ENCODE measurements at places on chromosomes 13 and 19. TPM values are rescaled to one million over a fixed set of nuclear protein-coding genes. Genes with fewer than 3 reads are reported as not detected.
A peak's percentile ranks its signal among the peaks of the same experiment; 100 is the strongest.

ZNF426 gene
- 22.9 TPM for total RNA-seq

CEACAM6 gene
- total RNA-seq, result not detected

- no peak for DNase-seq
- no peak overlapping the region for H3K4me3 ChIP-seq
- no peak overlapping the region for H3K27ac ChIP-seq
- H3K27me3 ChIP-seq, result no peaks in the 10 kb centered on the region
- H3K4me1 ChIP-seq, result no peaks in the 10 kb centered on the region
These were observed 523.4 kb downstream of the FGF9 start for GRCh38 chr13:22194106-22194805.

RAB8A gene
- total RNA-seq, result 75.6 TPM

GRCh38 chr19:6076291-6076665 is 34.0 kb downstream of the RFX2 start:
- DNase-seq, result no peak
- H3K4me3 ChIP-seq, result no peak overlapping the region
- no peaks in the 10 kb centered on the region for H3K27me3 ChIP-seq
- H3K4me1 ChIP-seq, result no peaks in the 10 kb centered on the region
- H3K27ac ChIP-seq, result no peak overlapping the region

- DNase-seq, result no peak
- no peaks in the 10 kb centered on the region for H3K4me1 ChIP-seq
- no peak overlapping the region for H3K27ac ChIP-seq
- H3K27me3 ChIP-seq, result no peaks in the 10 kb centered on the region
These were observed 104.7 kb downstream of the RGCC start for GRCh38 chr13:41562083-41562482.

NTF4 gene
- 0.28 TPM for total RNA-seq

DNA sequence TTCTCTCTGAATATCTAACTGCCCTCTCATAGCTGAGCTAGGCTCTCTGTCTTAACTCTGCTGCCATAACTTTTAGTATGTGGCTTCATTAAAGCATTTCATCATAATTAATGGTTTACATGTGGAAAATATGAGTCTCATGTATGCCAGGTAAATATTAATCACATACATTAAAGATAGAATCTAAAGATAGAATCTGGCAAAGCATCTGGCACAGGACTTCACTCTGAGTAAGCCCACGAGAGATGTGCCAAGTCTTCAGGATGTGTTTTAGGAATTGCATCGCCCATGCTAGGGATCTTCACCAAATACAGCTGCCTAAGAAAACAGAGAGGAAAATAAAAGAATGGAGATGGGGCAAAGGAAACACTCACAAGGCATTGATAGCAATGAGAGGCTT is 285.8 kb downstream of the DIAPH3 start:
- H3K4me3 ChIP-seq, result no peak overlapping the region
- no peaks in the 10 kb centered on the region for H3K4me1 ChIP-seq
- no peaks in the 10 kb centered on the region for H3K27me3 ChIP-seq

GRCh38 chr13:46736541-46737310 is 60.2 kb downstream of the ESD start:
- no peak for DNase-seq
- no peak overlapping the region for H3K27ac ChIP-seq
- no peaks in the 10 kb centered on the region for H3K36me3 ChIP-seq
- no peaks in the 10 kb centered on the region for H3K4me1 ChIP-seq
- no peaks in the 10 kb centered on the region for H3K27me3 ChIP-seq
- H3K4me3 ChIP-seq, result no peak overlapping the region

GRCh38 chr13:24693862-24694471 is 13.8 kb downstream of the ATP12A start:
- no peak for DNase-seq
- H3K27me3 ChIP-seq, result no peaks in the 10 kb centered on the region
- H3K4me3 ChIP-seq, result no peak overlapping the region
- no peaks in the 10 kb centered on the region for H3K4me1 ChIP-seq

DNA sequence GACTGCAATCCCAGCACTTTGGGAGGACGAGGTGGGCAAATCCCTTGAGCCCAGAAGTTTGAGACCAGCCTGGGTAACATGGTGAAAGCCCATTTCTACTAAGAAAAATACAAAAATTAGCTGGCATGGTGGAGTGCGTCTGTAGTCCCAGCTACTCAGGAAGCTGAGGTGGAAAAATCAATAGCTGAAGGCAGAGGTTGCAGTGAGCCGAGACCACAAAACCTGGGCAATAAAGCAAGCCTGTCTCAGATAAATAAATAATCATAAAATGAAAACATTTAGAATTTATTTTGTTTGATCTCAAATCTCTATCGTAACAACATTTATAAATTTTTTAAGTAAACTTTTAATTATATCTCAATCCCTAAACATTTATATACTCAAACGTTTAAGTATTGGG is 36.6 kb downstream of the USP12 start:
- no peak overlapping the region for H3K27ac ChIP-seq
- peaks cover 7% of the 10 kb centered on the region for H3K4me1 ChIP-seq
- no peaks in the 10 kb centered on the region for H3K36me3 ChIP-seq
- no peak overlapping the region for H3K4me3 ChIP-seq
- no peak for DNase-seq

DNA sequence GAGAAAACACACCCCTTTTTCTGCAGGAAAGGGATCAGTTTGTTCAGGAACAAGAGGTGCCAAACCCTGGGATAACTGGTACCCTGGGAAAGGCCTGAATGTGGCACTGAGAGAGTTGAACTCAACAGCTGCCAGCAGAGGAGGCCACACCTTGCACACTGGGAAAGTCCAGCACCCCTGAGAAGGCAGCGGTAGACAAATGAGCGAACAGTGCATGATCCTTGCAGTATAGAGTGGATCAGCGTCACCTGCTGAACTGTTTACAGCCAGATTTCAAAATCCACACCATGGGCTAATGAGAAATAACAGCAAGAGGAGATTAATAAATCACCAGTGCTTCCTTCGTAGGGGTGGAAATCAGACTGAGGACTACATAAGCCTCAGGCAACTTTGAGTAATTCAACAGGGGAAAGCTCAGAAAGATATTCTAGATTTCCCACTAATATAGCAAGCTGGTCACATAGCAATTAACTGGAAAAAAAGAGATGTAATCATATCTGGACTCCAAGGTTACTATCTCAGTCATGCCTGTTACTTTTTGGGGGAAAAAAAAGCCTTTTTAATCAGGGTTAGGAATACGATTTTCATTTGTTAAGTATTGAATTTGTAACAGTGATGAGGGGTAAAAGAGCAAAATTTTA is 52.0 kb downstream of the DCT start:
- no peaks in the 10 kb centered on the region for H3K36me3 ChIP-seq
- H3K27me3 ChIP-seq, result no peaks in the 10 kb centered on the region
- H3K4me1 ChIP-seq, result no peaks in the 10 kb centered on the region
- H3K4me3 ChIP-seq, result no peak overlapping the region
- peak; percentile 14 for DNase-seq

KLK12 gene
- total RNA-seq, result not detected

- H3K36me3 ChIP-seq, result no peaks in the 10 kb centered on the region
- H3K4me3 ChIP-seq, result no peak overlapping the region
- H3K4me1 ChIP-seq, result no peaks in the 10 kb centered on the region
- peak; percentile 71 for DNase-seq
- no peaks in the 10 kb centered on the region for H3K27me3 ChIP-seq
- H3K27ac ChIP-seq, result no peak overlapping the region
These were observed 297.5 kb downstream of the ENOX1 start for GRCh38 chr13:43489233-43489632.

DNA sequence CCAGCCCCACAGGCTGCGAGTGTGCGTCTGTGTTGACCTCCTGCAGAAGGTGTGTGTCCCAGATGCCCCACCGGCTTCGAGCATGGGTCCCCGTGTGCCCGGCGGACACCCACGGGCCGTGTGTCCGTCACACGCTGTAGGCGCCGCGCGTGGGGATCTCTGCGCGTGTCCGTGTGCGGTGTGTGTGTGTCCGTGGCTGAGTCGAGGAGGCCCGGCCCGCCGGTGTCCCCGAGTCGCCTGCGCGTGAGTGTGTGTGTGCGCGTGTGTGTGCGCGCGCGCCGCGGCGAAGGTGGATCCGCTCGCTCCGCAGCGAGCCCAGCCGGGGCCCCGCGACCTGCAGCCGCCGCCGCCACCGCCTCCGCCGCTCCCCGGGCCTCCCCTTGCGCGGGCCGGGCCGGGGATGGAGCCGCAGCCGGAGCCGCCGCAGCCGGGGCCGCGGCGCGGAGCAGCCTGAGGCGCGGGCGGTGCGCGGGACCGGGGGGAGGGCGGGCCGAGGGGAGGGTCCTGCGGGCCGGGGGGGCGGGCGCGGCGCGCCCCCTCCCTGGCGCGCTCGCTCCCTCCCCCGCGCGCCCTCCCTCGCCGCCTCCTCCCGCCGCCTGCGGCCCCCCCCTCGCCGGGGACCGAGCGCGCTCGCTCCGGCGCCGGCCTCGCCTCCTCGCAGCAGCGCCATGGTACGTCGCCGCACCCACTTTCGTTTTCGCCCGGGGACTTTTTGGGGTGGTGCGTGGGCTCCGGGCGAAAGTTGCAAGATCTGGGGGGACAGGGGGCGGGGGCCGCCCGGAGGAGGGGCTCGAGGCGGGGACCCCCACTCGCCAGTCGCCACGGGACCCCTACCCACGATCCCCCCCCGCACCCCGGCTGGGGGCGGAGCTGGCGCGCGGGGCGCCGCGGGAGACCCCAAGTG is 7.1 kb upstream of the NFIC start:
- H3K27ac ChIP-seq, result peak overlapping the region; percentile 94
- DNase-seq, result peak; percentile 91

MISP gene
- 17.8 TPM for total RNA-seq

HSPH1 gene
- total RNA-seq, result 46.2 TPM

DNA sequence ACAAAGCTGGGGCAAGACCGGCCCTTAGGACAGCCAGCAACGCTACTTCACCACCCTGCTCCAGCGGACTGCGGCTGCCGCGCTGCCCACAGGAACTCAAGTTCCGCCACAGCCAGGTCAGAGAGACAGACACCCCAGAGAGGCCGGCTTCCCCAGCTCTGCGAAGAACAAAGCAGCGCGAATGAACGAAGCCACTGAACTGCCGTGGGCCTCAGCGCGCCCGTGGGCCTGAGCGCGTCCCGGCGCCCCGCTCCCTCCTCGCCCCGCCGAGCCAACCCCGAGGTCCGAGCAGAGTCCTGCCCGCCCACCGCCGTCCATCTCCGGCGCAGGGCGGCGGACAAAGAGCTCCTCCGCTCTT is 158.4 kb downstream of the RNF17 start:
- H3K36me3 ChIP-seq, result no peaks in the 10 kb centered on the region
- H3K4me1 ChIP-seq, result peaks cover 5% of the 10 kb centered on the region
- H3K27ac ChIP-seq, result no peak overlapping the region

PLVAP gene
- total RNA-seq, result 195 TPM

- no peaks in the 10 kb centered on the region for H3K27me3 ChIP-seq
- no peaks in the 10 kb centered on the region for H3K4me1 ChIP-seq
- H3K27ac ChIP-seq, result no peak overlapping the region
- no peak overlapping the region for H3K4me3 ChIP-seq
These were observed 50.0 kb downstream of the GAS6 start for GRCh38 chr13:113813749-113814434.

GRCh38 chr13:33606692-33607091 is 211.3 kb upstream of the RFC3 start:
- H3K27ac ChIP-seq, result no peak overlapping the region
- no peaks in the 10 kb centered on the region for H3K27me3 ChIP-seq
- no peak overlapping the region for H3K4me3 ChIP-seq
- no peaks in the 10 kb centered on the region for H3K4me1 ChIP-seq
- DNase-seq, result no peak

GRCh38 chr13:80141123-80141849 is 199.6 kb downstream of the SPRY2 start:
- H3K4me1 ChIP-seq, result peaks cover 2% of the 10 kb centered on the region
- no peak overlapping the region for H3K27ac ChIP-seq
- H3K36me3 ChIP-seq, result no peaks in the 10 kb centered on the region
- peak; percentile 54 for DNase-seq
- no peak overlapping the region for H3K4me3 ChIP-seq
- no peaks in the 10 kb centered on the region for H3K27me3 ChIP-seq

DNA sequence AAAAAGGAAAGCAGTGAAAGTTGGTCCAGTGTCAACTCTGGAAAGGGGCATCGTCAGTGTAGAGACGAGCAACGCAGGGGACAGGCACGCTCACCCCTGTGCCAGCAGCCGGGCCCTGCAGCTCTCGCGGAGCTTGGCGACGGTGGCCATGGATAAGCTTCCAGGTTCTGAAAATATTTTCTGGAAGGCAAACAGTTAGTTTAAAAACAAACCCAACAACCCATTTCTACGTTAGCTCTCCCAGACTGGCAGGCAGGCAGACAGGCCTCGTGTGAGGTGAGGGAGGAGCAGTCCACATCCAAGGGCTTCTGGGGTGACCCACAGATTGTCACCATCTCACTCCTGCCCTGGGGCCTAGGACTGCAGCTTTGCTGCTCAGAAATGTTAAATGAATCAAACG is 27.4 kb downstream of the LAMP1 start:
- DNase-seq, result no peak
- H3K27me3 ChIP-seq, result no peaks in the 10 kb centered on the region
- peaks cover 3% of the 10 kb centered on the region for H3K4me1 ChIP-seq
- peaks cover 39% of the 10 kb centered on the region for H3K36me3 ChIP-seq
- H3K4me3 ChIP-seq, result no peak overlapping the region

- no peak overlapping the region for H3K4me3 ChIP-seq
- no peak for DNase-seq
- H3K4me1 ChIP-seq, result no peaks in the 10 kb centered on the region
- H3K36me3 ChIP-seq, result no peaks in the 10 kb centered on the region
These were observed 1381.9 kb downstream of the EFNB2 start for GRCh38 chr13:105153611-105154010.

- H3K4me3 ChIP-seq, result no peak overlapping the region
- no peaks in the 10 kb centered on the region for H3K4me1 ChIP-seq
These were observed 350.1 kb downstream of the FOXO1 start for GRCh38 chr13:40316301-40316700.

DNA sequence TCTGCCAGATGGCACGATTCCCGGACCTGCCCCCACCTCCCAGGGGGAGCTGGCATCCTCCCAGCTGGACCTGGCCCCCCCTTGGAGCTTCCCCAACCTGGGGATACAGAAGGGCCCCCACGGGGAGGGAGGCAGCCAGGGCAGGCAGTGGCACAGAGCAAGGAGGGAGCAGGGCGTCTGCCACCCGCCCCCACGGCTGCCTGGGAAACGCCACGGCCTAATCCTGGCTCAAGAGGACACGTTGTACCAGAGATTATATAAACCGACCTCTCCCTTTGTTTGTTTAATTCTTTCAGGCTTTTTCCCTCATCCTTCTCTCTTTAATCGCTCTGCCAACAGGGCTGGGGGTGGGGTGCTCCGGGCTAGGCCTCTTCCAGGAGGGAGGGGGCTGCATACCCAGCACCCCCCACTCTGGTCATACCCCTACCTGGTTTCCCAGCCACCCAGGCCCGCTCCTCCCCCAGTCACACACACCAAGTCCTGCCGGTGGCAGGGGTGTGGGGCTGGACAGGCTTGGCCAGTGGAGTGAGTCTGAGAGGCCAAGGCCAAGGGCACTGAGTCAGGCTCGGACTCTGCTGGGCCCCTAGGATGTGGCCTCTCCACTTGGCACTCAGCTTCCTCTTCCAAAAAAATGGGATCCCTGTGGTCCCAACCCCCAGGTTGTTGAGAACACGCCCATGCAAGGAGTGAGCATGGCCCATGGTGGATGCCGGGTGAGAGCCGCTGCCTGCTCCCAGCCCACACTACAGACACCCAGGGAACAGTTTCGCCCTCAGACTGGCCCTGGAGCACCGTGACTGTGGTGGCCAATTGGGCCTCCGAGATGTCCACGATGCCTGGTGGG is 29.5 kb upstream of the NFIC start:
- H3K27me3 ChIP-seq, result no peaks in the 10 kb centered on the region
- H3K4me1 ChIP-seq, result peaks cover 29% of the 10 kb centered on the region
- no peak overlapping the region for H3K4me3 ChIP-seq

CNN1 gene
- 47.8 TPM for total RNA-seq

Measured in kidney (tissue), 22 donors.